ENCODE measurements at places on chromosomes 1 and 21. TPM values are rescaled to one million over a fixed set of nuclear protein-coding genes. Genes with fewer than 3 reads are reported as not detected.

The YARS1 gene
- 63.8 TPM for total RNA-seq

The SH2D1B gene
- total RNA-seq: 0.10 TPM

The TCP10L gene
- total RNA-seq: 1.1 TPM

The LCE2A gene
- total RNA-seq: not detected

The LINGO4 gene
- not detected for total RNA-seq

The ARHGAP30 gene
- total RNA-seq: not detected

The NAV1 gene
- 10.1 TPM for total RNA-seq

The PSMB4 gene
- 439 TPM for total RNA-seq

The IL10 gene
- not detected for total RNA-seq

The ST6GALNAC3 gene
- total RNA-seq: 0.52 TPM

The DIO1 gene
- total RNA-seq: not detected

The CHML gene
- 9.3 TPM for total RNA-seq

The TMEM35B gene
- total RNA-seq: 18.2 TPM

The RGS13 gene
- total RNA-seq: not detected

The TNNT2 gene
- 0.39 TPM for total RNA-seq

The TRAF3IP3 gene
- total RNA-seq: not detected

The CRNN gene
- total RNA-seq: not detected

The ACKR1 gene
- total RNA-seq: not detected

The HLX gene
- total RNA-seq: 3.7 TPM

The PHTF1 gene
- total RNA-seq: 14.8 TPM

The MTF1 gene
- 5.3 TPM for total RNA-seq

The CHI3L1 gene
- not detected for total RNA-seq

The AMIGO1 gene
- 1.2 TPM for total RNA-seq

The BRDT gene
- total RNA-seq: not detected

The ARMH1 gene
- total RNA-seq: 0.54 TPM

The BGLAP gene
- 0.23 TPM for total RNA-seq

The MATN1 gene
- not detected for total RNA-seq

The KRTAP22-2 gene
- not detected for total RNA-seq
